ENCODE measurements at places on chromosomes 4 and X.
A peak's percentile ranks its signal among the peaks of the same experiment; 100 is the strongest.

DNA sequence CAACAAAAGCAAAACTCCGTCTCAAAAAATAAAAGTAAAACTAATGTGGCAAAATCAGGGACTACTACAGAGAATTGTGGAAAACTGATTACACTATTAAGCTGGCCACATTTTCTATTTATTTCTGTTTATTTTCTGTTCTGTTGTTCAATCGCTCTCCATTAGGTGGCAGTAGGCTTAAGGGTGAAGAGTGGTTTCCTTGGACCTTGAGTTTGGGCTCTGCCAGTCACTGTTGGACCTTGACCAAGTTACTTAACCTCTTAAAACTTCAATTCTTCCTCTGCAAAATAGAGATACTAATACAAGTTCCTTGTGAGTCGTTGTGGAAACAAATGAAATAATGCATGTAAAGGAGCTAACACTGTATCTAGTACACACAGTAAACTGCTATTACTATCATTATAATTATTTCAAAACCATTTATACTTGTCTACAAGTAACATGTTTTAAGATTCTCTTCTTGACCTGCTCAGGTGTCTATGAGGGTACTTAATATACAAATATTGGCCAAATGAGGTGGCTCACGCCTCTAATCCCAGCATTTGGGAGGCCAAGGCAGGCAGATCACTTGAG is 15.2 kb downstream of the HSD17B11 start:
- no peak for DNase-seq

DNA sequence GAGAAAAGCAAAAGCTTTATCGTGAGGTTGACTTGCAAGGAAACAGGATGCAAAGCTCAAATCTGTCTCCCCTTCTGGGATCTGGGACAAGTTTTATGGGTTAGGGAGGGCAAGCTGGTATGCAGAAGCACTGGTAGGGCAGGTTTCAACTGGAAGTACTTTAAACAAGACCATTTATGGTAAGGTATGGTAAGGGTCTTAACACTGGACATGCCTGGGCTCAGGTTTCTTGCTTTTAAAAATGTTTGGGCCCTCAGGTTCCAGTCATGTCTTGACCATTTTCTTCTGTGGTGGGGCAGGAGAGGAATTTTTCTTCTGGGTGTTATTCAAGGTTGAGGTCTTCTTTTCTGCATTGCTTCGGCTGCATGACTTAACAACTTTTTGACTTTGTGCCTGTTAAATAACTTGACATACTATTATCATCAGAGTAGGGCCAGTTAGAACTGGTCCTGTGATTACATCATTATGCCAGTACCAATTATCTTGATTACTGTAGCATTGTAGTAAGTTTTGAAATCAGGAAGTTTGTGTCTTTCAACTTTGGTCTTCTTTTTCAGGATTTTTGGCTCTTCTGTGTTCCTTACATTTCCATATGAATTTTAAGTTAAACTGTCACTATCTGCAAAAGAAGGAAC is 33.7 kb downstream of the CD38 start:
- DNase-seq, result no peak

DNA sequence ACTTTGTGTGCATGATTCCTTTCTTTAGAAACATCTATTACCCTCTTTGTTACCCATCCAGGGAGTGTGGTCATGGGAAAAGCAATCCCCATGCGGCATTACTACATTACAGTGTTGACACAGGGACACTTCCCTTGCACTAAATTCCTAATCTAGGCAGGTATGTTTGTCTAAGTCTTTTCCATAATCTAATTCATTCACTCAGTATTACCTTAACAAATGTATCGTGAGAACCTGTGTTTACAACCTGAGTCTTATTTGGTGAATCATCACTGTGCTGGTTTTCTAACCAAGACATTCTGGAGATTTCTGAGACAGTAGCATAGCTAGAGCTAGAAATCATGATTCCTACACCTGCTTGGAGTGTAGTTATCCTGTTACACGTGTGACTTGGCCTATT is 326.8 kb downstream of the BMPR1B start:
- DNase-seq, result no peak

DNA sequence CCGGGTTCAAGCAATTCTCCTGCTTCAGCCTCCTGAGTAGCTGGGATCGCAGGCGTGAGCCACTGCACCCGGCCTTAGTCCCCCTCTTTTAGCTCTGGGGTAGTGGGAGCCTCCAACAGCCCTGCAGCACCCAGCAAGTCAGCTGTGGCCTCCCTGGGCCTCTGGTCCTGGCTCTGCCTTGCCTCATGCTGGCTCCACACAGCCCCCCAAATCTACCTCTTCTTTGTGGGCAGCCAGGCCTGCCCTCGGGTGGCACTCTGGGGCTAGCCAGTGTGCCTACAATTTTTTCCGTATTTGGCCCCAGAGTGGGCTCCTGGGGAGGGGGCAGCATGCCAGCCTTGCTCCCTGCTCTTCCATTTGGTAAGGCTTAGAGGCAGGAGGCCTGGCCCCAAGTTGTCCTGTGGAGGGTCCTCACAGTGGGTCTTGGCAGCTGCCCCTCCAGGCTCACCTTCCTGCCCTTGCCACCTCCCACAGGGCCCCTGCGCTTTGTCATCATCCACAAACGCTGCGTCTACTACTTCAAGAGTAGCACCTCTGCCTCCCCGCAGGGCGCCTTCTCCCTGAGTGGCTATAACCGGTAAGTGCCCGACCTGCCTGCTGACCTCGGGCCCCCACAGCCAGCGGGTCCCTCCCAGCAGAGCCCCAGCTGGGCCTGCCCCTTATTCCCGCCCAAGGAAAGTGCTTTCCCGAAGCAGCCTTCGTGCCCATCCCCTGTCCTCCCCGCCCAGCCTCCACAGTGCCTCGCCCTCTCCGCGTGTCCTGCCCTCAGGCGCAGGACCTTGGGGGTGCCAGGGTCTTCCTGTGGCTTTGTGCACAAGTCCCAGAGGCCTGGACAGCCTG is 21.0 kb upstream of the ADD1 start:
- no peak for DNase-seq

DNA sequence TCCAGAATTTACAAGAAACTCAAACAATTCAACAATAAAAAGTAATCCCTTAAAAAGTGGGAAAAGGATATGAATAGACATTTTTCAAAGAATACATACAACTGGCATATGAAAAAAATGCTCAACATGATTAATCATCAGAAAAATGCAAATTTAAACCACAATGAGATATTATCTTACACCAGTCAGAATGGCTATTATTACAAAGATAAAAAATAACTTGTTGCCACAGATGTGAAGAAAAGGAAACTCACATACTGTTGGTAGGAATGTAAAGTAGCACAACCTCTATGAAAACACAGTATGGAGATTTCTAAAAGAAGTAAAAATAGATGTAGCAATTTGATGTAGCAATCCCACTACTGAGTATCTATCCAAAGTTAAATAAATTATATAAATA is 65.1 kb upstream of the DIAPH2 start:
- no peak for DNase-seq

- DNase-seq, result no peak
These were observed 113.4 kb upstream of the HPGD start for GRCh38 chr4:174635732-174636131.

DNA sequence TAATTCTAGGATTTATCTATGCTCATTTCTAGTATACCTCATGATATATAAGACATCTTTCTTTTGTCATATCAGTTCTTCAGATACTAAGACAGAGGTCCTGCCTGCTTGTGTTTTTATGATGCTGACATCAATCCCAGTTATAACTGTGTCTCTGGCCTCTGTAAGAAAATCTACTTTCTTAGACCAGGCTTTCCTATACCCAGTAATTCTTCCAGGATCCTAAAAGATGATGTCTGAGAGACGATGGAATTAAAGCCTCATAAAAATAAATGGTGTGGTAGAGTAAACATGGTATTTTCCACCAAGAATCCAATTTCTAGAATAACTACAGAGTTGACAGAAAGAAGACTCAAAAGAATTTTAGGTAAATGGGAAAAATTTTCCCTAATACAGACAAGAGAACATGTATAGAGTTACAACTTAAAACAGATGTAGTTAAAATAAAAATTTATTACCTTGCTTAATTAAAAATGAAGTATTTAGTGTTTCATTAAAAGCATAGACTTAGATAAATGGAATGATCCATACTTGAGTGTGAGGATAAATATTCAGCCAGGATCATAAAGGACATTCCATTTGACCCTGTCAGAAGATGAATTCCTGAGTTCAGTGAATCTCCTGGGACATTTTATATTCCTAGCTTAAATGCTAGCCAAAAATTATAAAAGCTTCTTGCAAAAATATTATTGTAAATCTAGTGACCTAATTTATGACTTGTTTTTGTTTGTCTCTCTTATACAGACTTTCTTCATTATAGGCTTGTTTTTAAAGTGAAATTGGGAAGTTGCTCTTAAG is 137.4 kb downstream of the PDLIM5 start:
- no peak for DNase-seq

- DNase-seq, result no peak
These were observed 50.0 kb downstream of the GALNT7 start for GRCh38 chr4:173218411-173219125.

GRCh38 chrX:77347572-77347971 is 99.6 kb upstream of the FGF16 start:
- DNase-seq, result no peak

- no peak for DNase-seq
These were observed 340.9 kb downstream of the CHIC1 start for GRCh38 chrX:73903941-73904340.

- DNase-seq, result no peak
These were observed 531.0 kb upstream of the ZFP42 start for GRCh38 chr4:187464573-187464972.

GRCh38 chr4:154741131-154741665 is 2.6 kb upstream of the LRAT start:
- DNase-seq, result no peak

DNA sequence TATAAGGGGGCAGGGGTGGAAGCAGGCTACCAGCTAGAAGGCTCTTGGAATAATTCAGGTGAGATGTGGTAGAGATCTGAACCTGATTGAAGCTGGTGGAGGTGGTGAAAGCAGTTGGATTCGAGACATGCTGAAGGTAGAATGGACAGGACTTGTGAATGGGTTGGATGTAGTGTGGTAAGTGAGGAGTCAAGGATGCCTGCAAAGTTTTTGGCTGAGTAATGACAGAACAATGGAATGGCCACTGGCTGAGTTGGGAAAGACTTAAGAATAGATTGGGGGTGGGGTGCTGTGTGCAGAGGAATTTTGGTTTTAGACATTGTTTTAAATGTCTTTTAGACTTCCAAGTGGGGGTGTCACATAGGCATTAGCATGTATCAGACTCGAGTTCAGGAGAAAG is 33.5 kb downstream of the HPF1 start:
- no peak for DNase-seq

DNA sequence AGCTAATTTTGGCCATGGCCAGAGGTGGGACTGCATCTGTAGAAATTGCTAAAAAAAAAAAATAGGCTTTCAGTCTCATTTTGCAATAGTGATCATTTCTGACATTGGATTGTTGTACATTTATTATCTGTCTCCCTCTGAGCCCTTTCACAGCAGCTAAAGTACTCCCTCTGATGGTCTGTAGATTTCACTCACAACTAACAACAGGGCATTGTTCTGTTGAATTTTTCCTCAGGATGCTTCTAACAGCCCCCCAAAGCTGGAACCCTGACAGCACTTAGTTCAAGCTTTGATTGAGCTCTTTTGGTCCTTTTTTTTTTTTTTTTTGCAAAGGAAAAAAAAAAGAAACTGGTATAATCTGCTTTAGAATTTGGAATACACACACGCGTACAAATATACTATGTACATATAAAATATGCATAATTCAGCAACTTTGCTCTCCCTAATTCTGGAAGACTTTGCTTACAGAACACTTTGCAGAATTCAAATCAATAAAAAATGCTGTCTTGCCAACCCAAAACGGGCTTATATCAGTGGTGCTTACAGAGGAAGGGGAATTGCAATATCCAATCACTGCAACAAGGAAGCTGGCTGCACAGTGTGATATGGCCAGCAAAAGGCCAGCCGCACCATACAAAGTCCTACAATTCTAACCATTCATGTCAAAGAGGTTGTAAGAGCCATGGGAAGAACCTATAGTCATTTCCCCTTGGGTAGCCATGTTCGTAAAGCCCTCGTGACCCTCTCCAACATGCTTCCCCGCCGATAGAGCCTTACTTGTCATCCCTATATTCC is 406.4 kb downstream of the SMARCA1 start:
- no peak for DNase-seq

DNA sequence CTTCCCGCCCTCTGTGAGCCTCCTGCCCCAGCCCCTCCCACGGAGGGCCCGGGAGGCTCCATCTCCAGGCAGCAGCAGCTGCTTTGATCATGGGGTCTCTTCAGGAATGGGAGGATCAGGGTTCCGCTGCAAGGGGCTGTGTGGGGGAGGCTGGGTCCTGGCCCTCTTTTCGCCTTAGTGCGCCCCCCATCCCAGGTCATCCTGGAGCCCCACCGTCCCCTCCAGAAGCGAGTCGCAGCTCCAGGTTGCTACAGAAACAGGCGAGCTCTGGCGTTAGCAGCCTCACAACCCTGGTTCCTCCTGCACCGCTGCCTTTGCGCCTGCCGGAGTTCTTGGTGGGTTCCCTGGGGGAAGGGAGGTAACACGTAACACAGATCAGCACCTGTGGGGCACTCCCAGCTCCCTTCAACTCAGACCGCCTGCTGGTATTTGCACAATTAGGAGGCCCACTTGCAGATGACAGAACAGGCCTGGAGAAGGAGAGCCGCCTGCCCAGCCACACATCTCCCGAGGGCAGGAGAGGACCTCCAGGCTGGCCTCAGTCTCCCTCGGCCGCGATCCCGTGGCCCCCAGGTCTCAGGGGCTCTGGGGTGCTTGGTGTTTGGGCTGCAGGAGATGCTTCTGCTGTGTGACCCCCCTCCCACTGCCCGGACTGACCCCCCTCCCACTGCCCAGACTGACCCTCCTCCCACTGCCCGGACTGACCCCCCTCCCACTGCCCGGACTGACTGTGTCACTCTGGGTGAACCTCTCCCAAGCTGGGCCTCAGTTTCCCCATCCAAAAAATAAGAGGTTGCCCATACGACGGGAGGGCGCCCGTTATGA is 64.2 kb upstream of the ADRA2C start:
- DNase-seq, result peak; percentile 5

DNA sequence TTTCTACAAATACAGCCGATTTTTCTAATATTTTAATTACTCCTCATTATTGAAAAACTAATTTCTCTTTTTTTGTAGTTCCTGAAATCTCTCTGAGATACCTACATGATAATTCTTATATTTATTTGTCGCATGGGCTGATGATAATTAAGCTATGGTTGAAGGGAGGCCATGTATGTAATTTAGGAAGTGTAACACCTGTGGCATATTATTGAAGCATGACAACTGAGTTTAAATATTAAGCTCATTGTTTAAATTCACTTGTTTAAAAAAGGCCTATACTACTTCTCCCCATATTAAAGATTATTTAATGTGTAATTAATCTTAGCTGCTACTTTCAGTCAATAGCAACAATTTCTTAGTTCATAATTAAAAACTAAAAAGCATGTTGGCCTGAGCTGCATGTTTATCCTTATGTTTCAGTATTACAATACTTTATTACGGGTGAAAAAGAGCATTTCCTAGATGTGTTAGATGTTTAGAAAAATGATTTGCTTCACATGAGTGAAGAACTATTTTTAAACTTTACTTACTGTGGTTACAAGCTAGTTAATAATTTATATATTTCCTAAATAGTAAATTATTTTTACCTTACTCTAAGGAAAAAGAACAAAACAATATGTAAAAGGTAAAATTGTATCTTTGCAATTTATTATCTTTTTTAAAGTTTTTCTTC is 122.4 kb downstream of the RAP1GDS1 start:
- DNase-seq, result no peak

- no peak for DNase-seq
These were observed 52.7 kb upstream of the ANXA10 start for GRCh38 chr4:168039593-168039992.
